ENCODE measurements at places on chromosomes 1 and 21.

- no peak for DNase-seq
Measured at GRCh38 chr1:70778056-70778762, 269.4 kb downstream of the PTGER3 start.

GRCh38 chr1:112706505-112707220, at the start of gene RHOC:
TSS of gene RHOC (minus strand) at chr1:112707127. CDS start at chr1:112703799, 3,328 bp downstream.
- DNase-seq, result no peak

- no peak for DNase-seq
Measured at GRCh38 chr21:26781331-26781730, 63.9 kb downstream of the ADAMTS1 start.

- DNase-seq, result no peak
Measured at GRCh38 chr1:205294175-205294917, 27.2 kb downstream of the NUAK2 start.

DNA sequence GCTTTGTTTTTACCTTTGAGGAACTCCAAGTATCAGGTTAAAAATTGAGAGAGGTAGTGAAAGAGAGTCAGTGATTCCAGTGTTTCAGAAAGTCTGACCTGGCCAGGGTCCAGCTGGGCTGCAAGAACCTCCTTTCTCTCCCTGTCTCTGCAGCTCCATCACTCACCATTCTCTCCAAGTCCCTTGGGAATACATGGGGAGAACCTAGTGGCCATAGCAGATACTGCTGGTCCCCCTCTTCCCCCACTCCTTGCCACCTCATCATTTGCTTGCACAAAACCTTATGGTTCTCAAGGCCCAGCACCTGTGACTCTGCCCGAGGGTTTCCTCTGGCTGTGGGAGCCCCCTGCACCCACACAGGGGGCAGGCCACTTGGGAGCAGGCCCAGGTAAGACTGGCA, 279.5 kb downstream of the KIF26B start:
- DNase-seq, result no peak

GRCh38 chr21:34814529-34814951, 145.7 kb downstream of the CLIC6 start:
- no peak for DNase-seq

DNA sequence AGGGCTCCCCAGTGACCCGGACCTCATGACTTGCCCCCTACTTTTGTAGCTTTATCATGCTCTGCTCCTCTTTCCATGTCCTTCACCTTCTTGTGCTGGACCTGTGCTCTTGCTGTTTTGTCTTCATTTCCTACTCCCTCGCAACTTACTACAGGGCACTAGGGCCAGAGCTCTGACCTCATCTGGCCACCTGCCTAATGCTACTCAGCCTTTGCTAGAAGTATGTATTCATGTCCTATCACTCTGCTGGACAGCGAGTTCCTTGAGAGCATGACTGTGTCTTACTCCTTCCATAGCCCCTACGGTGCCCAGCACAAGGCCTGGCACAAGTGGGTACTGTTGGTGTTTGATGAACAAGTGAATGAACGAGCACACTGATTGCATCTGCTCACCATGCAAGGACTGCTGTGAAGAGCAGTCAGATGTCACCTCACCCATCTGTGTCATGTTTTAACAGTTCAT, 1.9 kb downstream of the MTFR1L start:
- DNase-seq, result no peak

DNA sequence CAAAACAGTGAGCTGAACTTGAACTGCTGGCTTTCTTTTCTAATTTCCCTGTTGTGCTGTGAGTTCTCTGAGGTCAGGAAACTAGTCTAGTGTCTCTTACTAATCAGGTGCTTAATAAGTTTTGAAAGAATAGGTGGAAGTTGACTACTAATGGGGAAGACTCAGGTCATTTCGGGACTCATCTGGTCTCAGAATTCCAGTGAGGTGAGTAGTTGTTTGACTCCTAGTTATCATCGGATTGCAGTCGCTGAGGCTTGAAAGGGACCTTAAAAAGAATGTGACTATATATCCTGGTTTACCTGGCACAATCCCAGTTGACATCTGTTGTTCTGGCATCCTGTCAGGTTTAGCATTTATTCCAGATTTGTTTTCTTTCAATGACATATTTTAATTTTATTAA, 81.4 kb upstream of the SPAG17 start:
- DNase-seq, result no peak

- DNase-seq, result no peak
Measured at GRCh38 chr1:204219971-204220616, 6.3 kb upstream of the GOLT1A start.

DNA sequence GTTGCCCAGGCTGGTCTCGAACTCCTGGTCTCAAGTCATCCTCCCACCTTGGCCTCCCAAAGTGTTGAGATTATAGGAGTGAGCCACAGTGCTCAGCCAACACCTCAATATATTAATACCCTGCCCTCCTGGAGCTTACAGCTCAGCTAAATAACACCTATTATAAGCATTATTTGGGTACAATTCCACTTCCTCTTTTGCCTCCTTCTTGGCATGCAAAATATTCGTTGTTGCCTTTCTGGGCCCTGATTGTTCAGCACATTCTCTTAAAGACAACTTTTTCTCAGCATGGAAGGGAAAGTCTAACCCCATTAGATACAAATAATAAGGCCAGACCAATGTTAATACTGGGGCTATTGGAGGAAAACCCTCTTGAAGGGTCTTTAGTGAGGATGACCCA, 2.8 kb downstream of the PAQR7 start:
- no peak for DNase-seq

DNA sequence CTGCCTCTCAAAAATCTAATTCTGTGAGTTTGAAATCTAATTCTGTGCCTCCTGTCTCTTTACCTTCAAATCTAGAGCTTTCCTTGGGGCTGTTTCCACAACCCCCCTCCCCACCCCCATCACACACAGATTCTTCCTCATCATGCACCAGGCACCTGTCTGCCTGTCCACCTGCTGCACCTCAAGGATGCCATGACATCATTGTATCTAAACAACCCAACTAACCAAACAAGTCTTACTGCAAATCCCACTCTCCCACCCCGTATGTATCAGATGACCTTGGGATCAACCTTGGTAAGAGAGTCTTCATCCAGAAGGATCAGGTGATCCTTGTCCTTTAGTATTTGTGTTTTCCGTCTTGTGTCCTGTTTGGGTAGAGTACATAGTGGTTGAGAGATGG, 102.7 kb upstream of the SIM2 start:
- DNase-seq, result no peak

DNA sequence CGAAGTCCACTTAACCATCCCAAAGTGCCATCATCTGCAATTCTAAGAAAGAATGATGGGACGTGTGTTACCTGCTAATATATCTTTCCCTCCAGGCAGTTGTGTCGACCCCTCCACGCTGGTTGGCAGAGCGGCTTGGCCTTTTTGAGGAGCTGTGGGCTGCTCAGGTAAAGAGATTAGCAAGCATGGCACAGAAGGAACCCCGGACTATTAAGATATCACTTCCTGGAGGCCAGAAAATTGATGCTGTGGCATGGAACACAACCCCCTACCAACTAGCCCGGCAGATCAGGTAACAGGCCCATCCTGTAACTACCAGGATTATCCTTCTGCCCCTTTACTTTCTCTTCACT, 520 bp downstream of the TARS2 start:
- DNase-seq, result no peak

DNA sequence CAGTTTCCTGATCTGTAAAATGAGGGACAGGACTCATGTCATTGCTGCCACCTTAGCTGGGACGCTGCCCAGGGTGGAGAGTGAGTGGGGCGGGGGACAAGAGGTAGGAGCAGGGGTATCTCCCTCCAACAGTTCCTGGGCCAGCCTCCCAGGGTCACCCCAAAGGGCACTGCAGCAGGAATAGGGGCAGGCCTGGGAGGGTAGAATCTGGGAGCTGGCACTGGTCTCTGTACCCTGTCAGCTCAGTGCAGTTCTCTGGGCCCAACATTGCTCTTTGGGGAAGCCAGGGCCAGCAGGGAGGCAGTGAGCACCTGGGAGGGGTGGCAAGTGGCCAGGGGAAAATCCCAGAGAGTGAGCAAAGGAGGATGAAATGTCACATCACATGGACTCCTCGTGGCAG, 55.8 kb downstream of the ELK4 start:
- no peak for DNase-seq

DNA sequence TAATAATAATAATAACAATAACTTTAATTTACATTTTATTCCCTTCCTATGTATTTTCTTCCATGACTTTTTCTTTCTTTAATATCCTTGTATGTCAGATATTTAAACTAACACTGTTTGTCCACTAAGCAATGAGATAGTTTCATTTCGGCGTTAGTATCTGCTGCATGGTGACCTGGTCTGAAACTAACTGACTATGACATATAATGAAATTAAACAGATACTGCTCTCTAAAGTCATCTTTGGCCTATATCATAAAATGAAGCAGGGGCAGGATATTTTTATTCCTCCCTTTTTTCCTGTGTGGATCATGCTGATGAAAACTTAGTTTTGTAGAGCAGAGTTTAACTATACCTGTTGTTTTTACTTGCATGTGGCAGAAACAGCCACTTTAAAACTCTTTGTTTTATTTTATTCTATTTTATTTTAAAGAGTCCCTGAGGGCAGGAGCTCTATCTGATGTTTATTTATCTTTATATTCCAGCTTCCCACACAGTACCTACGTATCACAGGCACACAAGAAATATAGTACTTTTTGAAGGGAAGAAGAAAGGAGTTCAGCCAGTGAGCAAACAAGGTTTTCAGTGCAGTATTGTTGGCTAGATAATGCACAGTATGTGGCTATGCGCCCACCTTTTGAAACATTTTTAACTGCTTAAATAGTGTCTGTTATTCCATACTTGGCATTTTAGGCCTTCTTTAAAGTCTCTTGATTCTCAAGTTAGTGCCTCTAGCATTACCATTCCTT, 165.6 kb downstream of the PHTF1 start:
- no peak for DNase-seq

DNA sequence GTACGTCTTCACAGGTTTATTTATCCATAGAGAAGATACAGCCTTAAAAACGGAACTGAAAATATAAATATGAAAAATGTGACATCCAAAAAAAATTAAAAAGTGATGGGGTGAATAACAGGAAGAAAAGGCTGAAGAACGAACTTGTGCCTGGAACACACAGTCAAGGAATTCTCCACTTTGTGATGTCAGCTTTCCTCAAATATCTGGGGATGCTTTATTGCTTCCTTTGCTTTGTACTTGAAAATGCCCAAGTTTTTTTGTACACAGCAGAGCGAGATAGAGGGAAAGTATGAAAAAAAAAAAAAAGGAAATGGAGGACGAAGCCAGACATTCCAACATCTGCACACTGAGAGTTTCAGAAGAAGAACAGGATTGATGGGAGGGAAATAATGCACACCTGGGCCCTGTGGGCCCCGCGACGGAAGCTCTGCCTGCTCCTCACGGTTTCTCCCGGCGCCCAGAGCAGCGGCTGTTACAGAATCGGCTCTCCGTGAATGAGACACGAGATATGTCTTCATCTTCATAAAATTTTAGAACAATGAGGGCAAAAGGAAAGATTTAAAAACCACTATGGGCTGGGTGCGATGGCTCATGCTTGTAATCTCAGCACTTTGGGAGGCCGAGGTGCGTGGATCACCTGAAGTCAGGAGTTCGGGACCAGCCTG, 10.0 kb upstream of the LRRC3 start:
- no peak for DNase-seq

GRCh38 chr1:206859082-206859521, 6.3 kb upstream of the IL20 start:
- no peak for DNase-seq

GRCh38 chr1:30603081-30603858, 120.1 kb downstream of the MATN1 start:
- no peak for DNase-seq

GRCh38 chr1:200729863-200730262, 8.8 kb upstream of the CAMSAP2 start:
- DNase-seq, result no peak

GRCh38 chr1:204507317-204508105, 8.7 kb upstream of the MDM4 start:
- DNase-seq, result peak; percentile 70

- no peak for DNase-seq
Measured at GRCh38 chr1:110047463-110047862, 13.0 kb downstream of the STRIP1 start.

GRCh38 chr21:38931291-38931690, 125.6 kb downstream of the ETS2 start:
- DNase-seq, result no peak

GRCh38 chr1:228271701-228272251, 63.9 kb downstream of the OBSCN start:
- no peak for DNase-seq

DNA sequence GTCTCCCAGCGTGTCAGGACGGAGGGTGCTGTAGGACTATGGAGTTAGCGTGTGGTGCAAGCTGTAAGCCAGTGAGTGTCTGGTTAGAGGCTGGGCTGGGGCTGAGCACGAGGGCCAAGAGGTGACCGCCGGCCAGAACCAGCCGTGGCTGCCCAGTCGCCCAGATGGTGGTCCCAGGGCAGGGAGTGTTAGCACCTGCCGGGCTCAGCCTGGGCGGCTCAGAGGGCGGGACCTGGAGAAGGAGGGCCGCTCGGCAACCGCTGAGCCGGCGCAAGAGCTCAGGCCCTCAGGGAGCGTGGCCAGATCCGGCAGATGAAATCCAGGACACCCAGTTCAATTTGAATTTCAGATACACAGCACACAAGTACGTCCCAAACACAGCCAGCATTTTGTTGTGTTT, 87.9 kb downstream of the PRDM16 start:
- DNase-seq, result no peak

DNA sequence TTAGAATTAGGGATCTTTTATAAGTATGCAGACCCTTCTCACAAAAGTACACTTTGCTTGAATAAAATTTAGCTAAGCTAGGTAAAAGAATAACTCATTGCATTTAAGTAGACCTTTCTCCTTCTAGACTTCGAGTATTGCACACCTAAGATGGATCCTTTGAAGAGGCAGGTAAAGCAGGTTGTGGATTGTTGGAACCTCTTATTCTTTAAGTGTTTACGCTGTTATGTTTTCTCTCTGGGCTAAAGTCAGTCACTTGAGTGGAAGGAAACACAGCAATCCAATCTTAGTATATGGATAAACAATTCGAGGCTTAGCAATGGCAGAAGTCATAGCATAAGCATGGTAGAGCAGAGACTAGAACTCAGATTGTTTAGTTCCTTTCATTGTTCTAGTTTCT, 11.4 kb downstream of the MAGI3 start:
- DNase-seq, result no peak

GRCh38 chr1:43143441-43143888, 28.6 kb downstream of the EBNA1BP2 start:
- DNase-seq, result no peak

GRCh38 chr1:76238094-76238628, 163.6 kb downstream of the ST6GALNAC3 start:
- DNase-seq, result no peak

DNA sequence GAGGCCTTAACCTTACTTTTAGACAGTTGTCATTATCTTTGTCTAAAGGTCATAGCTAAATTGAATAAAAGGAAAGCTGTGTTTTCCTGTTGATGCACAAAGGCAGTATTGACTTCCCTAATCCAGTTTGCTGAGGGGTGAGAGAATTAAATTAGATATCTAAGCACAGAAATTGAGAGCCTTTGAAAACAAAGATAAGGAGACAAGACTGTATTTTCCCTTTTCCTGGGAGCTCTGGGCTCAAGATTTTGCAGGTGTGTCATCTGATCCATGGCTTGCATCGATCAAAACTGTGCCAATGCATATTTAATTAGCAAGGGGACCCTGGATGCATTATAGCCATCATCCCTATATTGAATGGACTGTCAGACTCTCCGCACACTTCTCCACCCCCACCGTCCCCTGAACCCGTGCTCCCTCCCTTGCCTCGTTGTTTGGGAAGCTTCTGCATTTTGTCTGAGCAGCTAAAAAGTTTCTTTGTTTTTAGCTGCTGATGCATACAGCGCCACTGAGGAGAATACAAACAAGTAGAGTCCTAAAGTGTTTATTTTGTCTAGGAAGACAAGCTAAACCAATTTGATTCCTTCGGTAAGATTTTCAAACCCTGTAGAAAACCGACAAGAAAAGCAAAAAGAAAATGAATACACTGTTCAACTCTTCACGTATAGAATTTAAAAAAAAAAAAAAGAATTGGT, 186.3 kb downstream of the NFIA start:
- no peak for DNase-seq
